ENCODE measurements at places on chromosomes 1 and 21. TPM values are rescaled to one million over a fixed set of nuclear protein-coding genes. Genes with fewer than 3 reads are reported as not detected.

CAMK2N1 gene
- 10.2 TPM for total RNA-seq

SELP gene
- total RNA-seq: not detected

ASTN1 gene
- under 0.01 TPM for total RNA-seq

MRAP gene
- total RNA-seq: not detected

NSL1 gene
- 32.8 TPM for total RNA-seq

OR2L13 gene
- not detected for total RNA-seq

MIS18A gene
- 8.1 TPM for total RNA-seq

BEND5 gene
- total RNA-seq: 1.1 TPM

MRTO4 gene
- 58.0 TPM for total RNA-seq

LELP1 gene
- total RNA-seq: not detected

SLAMF9 gene
- 0.28 TPM for total RNA-seq

LCK gene
- not detected for total RNA-seq

FMO2 gene
- under 0.01 TPM for total RNA-seq

CD34 gene
- total RNA-seq: not detected

LCE2B gene
- not detected for total RNA-seq

B3GALT5 gene
- 0.18 TPM for total RNA-seq

GIPC2 gene
- 0.28 TPM for total RNA-seq

GNPAT gene
- total RNA-seq: 36.0 TPM

AKR7A2 gene
- 60.2 TPM for total RNA-seq

TAF12 gene
- 31.7 TPM for total RNA-seq

GJA8 gene
- not detected for total RNA-seq

CLDN17 gene
- not detected for total RNA-seq

GBP4 gene
- not detected for total RNA-seq

CRABP2 gene
- 6.1 TPM for total RNA-seq

PTPRF gene
- 25.8 TPM for total RNA-seq

CHRNB2 gene
- total RNA-seq: not detected

ADAMTS5 gene
- 1.1 TPM for total RNA-seq

OR10J1 gene
- not detected for total RNA-seq

PAQR6 gene
- total RNA-seq: not detected

FCRL5 gene
- total RNA-seq: not detected

NBPF4 gene
- not detected for total RNA-seq

PCBP3 gene
- total RNA-seq: 2.5 TPM

All from IMR-90 (cell line).